ENCODE measurements at places on chromosomes 7 and 10.

DNA sequence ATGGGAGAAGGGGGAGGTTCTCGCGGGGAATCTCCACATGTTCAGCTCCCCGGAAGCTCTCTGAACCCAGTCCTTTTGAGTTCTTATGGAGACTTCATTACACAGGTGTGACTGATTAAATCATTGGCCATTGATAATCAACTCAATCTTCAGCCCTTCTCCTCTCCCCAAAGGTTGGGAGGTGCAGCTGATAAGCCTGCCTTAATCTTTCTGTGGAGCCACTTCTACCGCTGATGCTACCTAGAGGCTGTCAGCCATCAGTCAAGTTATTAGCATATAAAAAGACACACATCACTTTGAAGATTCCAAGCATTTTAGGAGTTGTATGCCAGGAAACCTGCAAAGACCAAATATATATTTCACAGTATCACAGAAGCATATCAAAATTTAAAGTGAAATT, 91.7 kb downstream of the MARCHF5 start:
- DNase-seq: no peak

- no peak for DNase-seq
These were observed 146.2 kb downstream of the SGMS1 start for GRCh38 chr10:50477287-50478203.

GRCh38 chr7:106717254-106717954, 56.4 kb upstream of the CCDC71L start:
- no peak for DNase-seq

DNA sequence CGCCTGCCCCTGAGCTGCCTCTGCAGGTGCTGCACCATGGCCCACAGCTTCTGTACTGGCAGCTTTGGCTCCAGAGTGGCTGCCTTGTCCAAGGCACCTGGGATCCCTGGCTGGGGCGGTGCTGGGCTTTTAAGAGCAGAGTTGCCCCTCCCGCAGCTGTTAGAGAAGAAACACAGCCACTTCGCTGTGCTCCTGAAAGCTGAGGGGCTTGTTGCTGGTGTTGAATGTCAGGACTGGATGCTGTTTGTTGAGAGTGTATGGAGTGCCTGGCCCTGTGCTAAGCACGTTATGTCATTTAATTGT, 6.2 kb downstream of the FAM241B start:
- no peak for DNase-seq

- DNase-seq: no peak
These were observed at the start of gene PTPRZ1 for GRCh38 chr7:121872831-121873288. PTPRZ1 (plus strand) TSS chr7:121873161; CDS start chr7:121873500, 339 bp downstream.

GRCh38 chr7:116218051-116218645, 7.8 kb downstream of the TES start:
- DNase-seq: no peak

- DNase-seq: no peak
These were observed 579.2 kb upstream of the CELF2 start for GRCh38 chr10:10438335-10439100.

DNA sequence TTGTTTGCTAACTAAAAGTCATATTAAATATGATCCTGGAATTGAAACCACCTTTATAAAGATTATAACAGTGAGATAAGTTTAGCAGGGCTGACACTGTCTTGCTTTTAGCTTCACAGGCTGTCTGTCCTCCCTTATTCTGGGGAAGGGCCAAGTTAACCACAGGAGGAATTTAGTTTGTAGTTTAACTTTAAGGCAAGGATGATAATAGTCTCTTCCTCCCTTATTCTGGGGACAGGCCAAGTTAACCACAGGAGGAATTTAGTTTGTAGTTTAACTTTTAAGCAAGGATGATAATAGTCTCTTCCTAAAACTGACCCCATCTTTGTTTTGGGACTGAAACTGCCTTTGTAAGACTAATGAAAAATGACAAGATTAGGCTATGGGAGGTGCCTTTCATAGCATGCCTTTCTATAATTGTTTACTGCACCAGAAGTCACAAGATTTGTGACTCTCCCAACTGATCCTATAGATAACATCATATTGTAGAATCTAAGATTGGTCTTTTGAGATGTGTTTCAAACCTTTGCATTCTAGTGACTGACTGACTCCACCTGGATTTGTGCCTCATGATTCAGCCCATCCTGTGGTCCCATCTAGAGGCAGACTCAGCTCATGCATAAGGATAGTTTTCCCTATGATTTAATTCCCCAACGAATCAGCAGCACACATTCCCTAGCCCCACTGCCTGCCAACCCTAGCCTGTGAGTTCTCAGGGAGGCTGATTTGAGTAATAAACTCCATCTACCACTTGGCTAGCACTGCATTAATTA, 212.0 kb downstream of the MAGI2 start:
- DNase-seq: no peak

- no peak for DNase-seq
These were observed 48.5 kb upstream of the TMEM106B start for GRCh38 chr7:12162415-12163113.

- no peak for DNase-seq
These were observed 5.2 kb downstream of the MARVELD1 start for GRCh38 chr10:97718659-97719142.

DNA sequence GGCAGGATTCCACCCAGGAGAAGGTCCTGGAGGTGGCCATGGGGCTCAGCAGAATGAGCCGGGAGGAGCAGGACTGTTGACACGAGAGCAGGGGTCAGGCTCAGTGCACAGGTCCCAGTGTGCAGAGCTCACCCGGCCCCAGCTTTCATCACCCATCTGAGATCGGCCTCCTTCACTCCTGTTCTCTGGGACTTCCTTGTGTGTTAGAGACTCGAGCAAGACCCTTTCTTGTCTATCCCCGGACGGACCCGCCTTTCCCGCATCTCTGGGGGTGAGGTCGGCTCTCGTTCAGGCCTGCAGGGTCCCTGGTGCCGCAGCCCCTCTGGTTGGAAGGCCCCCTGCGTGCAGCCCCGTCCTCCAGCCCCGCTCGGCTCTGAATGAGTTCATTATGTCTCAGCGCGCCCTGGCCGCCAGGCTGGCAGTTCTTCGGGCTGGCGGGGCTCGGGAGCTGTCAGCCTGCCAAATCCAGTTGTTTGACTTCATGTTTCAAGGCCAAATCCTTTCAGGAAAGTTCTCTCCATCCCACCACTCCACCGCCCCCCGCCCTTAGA, 127.9 kb downstream of the LHPP start:
- DNase-seq: no peak

- DNase-seq: no peak
These were observed 4.0 kb downstream of the MTG1 start for GRCh38 chr10:133397938-133398337.

DNA sequence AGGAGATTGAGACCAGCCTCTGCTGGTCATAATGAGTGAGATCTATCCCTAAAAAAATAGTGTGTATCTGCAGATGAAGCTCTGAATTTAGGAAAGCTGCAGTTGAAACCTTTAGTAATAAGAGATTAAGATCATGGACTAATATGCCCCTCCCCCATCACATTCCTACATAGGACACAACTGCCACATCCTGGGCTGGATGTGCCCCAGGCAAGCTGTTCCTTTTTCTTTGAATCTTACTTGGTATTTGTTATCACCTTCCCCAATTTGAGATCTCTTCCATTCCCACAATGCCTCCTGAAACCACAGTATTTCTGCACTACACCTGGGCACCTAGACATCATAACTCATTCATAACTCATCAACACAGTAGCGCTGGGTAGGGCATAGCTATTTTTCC, 74.1 kb downstream of the DOCK1 start:
- DNase-seq: no peak

- DNase-seq: no peak
These were observed 599.8 kb downstream of the GALNT17 start for GRCh38 chr7:71731740-71732139.

- no peak for DNase-seq
These were observed 11.3 kb downstream of the COL26A1 start for GRCh38 chr7:101373812-101374614.

- DNase-seq: no peak
These were observed 2.1 kb downstream of the CBLL1 start for GRCh38 chr7:107746006-107746405.

DNA sequence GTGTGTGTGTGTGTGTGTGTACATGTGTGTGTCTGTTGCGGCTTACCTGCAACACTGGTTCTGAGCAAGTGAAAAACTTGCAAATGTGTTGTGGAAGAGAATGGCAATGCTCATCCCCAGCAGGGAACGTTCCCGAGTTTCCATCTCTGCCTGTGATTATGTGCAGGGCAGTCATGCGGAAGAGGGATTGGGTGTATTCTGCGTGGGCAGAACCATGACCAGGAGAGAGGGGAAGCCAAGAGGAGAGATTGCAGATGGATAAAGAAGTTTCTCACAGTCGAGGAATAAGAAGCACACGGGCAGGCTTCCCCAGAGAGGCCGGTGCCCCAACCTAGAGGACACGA, 99.9 kb downstream of the CTBP2 start:
- DNase-seq: no peak

DNA sequence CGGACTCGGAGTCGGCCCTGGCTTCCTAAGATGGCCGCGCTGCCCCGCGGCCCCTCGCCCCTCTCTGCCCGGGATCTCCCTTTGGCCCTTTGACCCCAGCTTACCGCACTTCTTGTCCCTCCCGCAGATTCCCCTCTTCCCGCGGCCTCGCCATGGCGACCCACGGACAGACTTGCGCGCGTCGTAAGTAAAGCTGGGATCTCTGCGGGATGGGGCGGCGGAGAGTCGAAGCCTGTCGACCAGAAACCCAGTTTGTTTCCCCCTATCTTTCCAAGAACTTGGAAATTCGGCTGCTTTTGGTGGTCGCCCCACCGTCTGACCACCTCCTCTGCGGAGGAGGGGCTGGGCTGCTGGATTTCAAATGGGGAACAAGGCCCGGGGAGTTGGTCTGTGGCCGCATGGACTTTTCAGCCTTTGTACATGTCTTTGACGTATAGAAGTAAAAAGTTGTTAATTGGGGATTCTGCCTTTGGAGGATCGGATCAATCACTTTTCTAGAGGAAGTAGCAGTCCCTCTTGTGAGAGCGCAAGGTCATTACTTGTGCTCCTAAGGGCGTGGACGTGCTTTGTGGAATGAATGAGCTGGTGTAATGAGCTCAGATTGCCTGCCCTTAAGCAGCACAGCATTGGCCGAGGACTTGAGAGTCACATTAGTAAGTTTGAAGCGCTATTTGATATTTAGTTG, 553 bp downstream of the VDAC2 start:
- peak; percentile 21 for DNase-seq

- no peak for DNase-seq
These were observed 35.0 kb downstream of the LAMB4 start for GRCh38 chr7:108094933-108095710.

DNA sequence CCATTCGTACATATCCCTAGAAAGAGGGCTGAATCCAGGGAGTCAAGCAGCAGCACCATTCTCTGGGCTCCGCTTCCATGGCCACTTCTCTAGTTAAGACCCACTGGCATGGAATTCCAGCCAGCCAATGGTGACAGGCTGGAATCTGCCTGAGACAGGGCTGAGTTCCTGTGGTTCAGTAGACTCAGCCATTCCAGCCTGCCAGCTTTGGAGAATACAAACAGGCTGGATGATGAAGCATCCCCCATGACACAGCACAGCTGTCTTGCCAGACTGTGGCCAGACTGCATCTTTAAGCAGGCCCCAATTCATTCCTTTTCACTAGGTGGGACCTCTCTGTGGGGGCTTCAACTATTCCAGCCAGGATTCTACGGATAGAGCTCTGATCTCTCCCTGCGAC, 329.6 kb downstream of the XPNPEP1 start:
- DNase-seq: no peak

GRCh38 chr7:107850216-107850615, 40.8 kb upstream of the DLD start:
- no peak for DNase-seq

GRCh38 chr10:6918305-6918704, 338.2 kb upstream of the PRKCQ start:
- peak; percentile 44 for DNase-seq

DNA sequence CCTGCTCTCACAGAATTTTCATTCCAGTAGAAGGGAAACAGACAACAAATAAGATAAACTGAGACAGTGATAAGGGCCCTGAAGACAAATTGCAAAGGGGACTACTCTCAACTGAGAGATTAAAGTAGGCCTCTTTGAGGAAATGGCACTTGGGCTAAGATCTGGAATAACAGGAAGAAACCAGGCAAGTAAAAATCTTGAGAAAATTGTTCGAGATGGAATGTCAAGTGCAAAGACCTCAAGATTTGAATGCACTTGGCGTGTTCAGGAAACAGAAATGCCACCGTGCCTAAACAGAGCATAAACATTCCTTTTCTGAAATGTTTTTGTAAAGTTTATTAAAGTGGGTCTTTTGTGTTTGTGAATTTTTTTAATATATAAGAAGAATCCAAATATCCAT, 10.7 kb downstream of the ARMH3 start:
- DNase-seq: no peak

- no peak for DNase-seq
These were observed 386 bp upstream of the AS3MT start for GRCh38 chr10:102868911-102869257.

DNA sequence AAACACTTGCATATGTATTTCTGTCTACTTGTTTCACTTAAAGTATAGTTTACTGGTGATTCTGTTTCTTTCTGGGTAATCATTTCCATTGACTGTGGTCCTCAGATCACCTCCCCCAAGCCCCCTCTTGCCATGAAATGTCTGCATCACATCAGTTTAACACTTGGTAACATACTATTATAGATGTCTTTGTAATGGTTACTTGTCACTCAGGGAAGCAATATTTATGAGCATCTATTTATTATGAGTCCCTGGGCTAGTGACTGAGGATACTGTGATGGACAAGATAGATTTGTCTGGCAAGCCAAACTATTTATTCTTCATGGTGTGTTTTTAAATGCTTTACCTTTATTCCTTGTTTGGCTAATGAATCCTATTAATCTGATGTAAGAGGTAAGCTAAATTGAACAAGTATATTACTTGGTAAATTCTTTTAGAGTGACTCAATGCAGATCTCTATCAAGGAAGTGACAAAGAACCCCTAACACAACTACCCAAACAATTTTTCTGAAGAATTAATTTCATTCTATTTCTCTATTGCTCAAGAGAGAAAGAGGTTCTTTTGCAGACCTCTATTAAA, 270.9 kb downstream of the RELN start:
- DNase-seq: no peak

GRCh38 chr10:25047591-25048301, 31.3 kb downstream of the THNSL1 start:
- DNase-seq: no peak

DNA sequence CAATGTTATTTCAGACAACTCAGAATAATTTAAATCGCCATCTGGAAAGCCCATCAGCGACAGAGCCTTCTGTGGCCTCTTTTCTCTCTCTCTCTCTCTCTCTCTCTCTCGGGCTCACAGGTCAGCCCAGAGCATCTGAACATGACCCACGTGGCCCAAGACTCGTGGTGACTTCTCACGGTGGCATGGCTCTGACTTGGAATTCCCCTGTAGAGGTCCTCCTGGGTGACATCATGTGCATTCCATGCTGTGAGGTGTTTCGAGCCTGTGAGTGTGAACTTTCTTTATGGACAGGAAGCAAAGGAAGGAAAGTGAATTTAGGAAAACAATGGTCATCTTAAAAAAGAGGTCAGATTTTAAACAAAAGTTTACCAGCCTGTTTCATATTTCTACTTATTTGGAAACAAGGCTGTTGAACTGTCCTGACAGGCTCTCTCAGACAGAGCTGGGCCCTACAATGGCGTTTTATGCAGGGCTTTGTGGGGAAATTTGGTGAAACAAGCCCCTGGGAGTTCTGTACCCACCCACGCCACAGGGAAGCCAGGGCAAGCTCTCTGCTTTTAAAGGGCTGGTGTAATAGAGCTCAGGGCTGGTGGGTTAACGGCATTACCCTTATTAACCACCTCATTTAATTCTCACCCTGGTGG, 359.7 kb upstream of the ZNF32 start:
- DNase-seq: no peak

All from germinal center (tissue), 1 donor.